Ureter (tissue), 1 donor: ENCODE measurements at places on chromosomes 6 and 20.
A peak's percentile ranks its signal among the peaks of the same experiment; 100 is the strongest.

- DNase-seq: no peak
Observed at GRCh38 chr6:123622780-123623179, 14.0 kb downstream of the TRDN start.

DNA sequence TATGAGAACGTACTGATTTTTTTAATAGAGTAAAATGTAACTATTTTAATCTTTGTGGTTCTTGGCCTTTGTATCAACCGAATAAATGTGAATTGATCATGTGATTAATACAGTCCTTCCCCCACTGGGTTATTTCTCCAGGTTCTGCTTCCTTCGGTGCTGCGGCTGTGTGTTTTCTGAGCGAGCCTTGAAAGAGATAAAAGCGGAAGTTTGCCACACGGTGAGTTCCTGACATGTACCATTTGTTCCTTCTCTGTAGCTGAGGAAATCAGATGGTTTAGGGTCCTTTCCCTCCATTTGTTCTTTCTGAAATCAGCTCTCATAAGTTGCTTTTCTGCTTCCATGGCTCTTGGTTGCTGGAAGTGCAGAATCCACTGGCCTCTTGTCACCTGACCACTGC is 15.5 kb downstream of the RTF2 start:
- DNase-seq: no peak

DNA sequence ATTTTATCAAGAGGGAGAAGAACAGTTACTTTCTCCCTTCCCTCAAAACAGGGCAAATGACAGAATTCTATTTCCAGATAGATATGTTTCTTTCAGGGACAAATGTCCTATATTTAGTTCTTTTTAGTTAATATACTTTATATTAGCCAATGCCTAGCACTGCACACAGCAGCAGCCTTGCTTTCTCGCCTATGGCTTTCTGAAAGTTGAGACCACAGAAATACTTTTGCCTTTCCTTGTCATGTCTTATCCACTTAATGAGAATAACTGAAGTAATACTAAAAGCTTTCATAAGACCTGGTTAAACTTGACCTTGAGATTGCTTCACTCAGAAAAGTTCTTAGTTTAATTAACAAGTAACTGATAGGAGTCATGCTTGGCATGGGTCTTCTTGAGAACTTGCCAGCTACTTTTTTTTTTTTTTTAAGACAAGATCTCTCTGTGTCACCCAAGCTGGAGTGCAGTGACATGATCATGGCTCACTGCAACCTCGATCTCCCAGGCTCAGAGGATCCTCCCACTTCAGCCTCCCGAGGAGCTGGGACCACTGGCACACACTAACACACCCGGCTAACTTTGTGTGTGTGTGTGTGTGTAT is 159.3 kb downstream of the CDKAL1 start:
- no peak for DNase-seq

- DNase-seq: no peak
Observed at GRCh38 chr20:15422966-15423365, 1085.6 kb upstream of the FLRT3 start.

DNA sequence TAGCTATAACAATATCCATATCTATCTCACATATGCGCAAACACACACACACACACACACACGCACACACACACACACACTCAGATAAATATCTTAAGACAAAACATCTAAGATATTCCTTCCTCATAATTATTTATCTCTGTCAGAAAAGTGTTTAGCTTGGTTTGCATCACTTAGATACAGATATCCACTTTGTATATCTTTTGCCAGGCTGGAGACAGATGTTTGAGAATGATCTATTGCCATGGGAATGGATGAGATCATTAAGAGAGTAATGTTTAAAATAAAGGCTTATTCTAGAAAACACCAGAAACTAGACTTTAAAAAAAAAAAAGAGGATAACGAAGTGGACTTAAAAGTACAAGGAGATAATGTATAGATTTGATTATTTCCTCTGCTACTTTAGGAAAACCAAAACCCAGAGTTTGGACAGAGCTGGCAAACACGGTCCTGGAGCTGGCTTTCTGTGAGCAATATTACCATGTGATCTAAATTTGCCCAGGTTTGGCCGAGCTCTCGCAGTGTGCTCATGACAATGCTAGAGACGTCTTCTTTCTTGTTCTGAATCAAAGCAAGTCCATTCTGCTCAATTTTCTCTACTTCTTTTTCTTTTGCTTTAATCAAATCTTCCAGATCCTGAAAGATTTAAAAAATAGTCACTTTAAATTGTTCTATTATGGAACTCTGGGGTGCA is 411.8 kb downstream of the SYNE1 start:
- no peak for DNase-seq

DNA sequence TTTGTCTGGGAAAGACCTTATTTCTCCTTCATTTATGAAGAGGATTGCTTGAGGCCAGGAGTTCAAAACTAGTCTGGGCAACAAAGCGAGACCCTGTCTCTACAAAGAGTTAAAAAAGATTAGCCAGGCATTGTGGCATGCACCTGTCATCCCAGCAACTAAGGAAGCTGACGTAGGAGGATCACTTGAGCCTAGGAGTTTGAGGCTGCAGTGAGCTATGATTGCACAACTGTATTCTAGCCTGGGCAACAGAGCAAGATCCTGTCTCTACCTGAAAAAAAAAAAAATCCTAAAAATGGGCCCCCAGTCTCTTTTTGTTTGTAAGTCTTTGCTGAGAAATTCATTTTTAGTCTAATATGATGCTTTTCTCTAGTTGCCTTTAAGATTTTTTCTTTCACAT is 29.2 kb upstream of the EIF2S2 start:
- no peak for DNase-seq

DNA sequence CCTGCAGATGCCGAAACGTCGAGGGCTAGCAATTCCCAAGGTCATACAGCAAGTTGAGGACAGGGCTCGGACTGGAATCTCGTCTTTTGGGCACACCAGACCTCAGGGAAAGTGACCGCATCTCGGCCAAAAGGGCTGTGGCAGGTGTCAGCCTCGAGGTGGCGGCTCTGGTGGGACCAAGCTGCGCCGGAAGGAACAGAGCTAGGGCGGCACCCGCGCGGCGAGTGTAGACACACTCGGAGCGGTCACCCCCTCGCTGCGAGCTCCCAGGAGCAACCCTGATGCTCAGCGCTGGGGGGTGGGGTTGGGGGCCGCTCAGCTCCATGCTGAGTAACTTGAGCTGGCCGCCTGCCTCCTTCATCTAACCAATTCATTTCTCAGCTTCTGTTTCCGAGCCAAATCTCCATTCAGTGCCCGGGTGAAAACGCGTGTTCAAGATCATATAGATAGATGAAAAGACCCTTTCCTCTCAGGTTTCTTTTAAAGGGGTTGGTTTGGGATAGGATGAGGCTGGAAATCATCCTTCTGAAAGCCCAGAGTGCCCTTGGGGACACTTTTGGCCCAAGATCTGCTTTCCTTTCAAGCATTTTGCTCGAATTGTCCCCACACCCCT is 2.2 kb upstream of the TUBB2B start:
- no peak for DNase-seq

- no peak for DNase-seq
Observed at GRCh38 chr6:84926189-84927155, 162.1 kb upstream of the TBX18 start.

DNA sequence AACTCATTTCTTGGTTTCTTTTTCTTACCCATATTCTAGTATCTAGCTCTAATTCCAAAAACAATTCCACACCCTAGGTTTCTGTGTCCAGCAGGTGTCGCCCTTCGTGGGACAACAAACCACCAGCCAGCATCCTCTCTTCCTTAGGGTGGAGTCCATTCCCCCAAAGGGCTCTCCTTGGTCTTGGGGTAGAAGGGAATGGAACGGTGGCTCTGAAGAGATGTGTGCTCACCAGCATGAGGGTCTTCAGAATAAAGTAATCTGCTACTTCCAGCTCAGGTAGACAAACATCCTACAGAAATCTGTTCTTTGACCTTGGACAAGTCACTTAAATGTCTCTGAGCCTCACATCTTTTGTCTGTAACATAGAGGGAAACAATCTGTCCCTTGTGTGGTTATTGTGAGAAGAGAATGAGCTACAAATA is 7.2 kb downstream of the HLA-DMB start:
- peak; percentile 80 for DNase-seq

DNA sequence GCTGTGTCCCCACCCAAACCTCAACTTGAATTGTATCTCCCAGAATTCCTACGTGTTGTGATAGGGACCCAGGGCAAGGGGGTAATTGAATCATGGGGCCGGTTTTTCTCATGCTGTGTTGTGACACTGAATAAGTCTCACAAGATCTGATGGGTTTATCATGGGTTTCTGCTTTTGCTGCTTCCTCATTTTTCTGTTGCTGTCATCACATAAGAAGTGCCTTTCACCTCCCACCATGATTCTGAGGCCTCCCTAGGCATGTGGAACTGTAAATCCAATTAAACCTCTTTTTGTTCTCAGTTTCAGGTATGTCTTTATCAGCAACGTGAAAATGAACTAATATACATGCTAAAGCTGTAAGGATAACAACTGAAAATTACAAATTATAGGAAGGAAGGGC is 88.3 kb downstream of the CDYL start:
- DNase-seq: no peak

DNA sequence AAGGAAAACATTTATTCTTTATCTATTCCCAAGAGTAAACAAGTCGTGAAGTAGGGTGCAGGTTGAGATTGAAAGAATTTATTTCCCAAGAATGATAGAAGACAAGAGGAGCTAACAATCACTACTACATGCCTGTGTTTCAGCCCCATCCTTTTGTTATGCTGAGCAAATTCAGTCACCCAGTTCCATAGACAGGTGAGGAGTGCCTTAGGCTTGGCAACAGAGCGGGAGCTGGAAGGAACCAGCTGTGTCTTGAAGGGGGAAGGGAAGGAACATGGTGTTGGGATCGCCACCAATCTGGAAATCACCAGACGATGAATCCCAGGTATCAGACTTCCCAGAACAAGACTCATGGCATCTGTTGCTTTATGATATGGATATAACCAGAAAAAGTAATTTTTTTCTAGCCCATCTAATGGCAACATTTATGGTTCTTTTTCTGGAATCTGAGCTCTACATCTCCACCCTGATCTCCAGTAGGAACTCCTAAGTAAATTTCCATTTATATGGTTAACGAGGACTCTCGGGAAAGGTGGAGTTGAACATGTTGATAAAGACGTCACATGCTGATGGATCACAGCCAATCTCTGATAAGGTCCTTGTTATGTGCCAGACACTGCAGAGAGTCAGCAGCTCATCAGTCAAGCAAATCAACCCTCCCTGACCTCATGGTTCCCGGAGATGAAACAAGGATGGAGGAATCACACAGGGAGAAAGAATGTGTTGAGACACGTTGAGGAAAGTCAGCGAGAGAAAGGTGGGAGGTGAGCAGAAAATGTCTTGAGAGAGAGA is 344.9 kb downstream of the SMOC2 start:
- no peak for DNase-seq

DNA sequence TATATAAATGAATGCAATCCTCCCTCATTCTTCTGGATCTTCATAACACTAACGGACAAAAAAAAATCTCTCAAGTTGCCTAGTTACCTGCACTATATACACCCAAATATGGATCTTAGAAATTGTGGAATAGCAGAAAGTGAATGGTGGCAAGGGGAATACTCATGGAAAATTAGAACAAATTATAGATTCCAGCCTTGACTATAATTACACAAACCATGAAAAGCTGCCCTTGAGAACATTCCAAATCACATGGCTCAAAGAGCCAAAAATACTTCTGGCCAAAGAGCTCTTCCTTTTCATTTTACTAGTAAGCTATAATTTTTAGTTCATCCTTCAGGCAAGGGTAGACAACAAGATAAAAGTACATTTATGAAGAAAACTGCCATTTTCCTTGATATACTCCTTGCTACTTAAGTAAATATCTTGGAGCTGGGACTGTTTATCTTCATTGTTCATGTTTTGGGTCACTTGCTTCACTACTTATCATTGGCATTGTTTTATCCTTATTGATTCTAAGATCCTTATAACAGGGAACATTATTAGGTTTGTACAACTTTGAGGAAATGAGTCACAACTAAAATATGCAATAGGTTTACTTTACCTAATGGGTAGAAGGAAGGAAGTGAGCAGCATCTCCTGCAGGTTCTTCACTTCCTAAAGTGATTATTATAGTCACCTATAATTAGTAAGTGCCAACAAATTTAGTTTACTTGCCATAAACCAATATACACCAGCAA is 6.4 kb upstream of the MTRES1 start:
- DNase-seq: no peak

GRCh38 chr6:119360262-119360915 is 10.8 kb upstream of the MAN1A1 start:
- no peak for DNase-seq

- no peak for DNase-seq
Observed at GRCh38 chr6:127618729-127619128, 41.8 kb downstream of the C6orf58 start.

DNA sequence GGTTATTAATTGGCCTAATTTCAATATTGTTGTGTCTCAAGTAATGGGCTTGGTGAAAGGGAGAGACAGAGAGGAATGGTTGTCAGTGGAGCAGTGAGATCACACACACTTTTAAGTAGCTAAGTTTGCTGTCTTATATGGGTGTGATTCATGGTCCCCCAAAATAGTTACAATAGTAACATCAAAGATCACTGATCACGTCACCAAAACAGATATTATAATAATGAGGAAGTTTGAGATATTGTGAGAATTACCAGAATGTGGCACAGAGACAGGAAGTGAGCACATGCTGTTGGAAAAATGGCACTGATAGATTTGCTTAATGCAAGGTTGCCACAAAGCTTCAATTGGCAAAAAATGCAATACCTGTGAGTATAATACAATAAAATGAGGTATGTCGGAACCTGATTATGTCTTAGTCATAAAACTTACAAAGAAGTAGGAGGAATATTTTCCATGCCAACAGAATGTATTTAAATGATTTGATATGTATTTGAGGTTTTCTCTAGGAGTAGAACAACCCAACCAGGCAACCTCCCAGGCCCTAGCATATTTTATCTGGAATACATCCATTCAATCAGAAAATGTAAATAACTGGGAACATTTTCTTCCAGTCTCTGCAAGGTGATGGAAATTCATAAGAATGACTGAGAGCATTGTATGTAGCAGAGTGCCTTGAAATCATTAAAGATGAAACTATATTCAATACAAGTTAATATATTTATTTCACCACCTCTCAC is 167.8 kb downstream of the CARMIL1 start:
- DNase-seq: no peak

DNA sequence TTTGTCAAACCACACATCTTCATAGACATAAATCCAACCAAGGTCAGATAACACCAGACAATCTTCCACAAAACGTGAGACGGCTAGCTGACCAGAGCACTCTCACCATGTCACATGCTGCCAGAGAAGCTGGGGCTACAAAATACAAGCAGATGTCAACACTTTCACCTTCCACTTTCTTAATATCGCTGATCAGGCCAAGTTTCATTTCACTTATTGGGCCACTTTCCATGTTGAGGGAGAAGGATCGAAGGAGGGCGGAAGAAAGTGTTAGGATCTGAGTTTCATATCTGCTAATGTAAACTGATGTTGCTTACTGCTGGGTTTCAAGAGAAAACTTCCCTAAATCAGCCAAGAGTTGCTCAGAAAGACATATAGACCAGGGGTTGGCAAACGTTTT is 177.0 kb upstream of the PRDM1 start:
- no peak for DNase-seq
